Activated T-cell treated with anti-CD3 and anti-CD28 coated beads, Interleukin-2, amount 50 U/mL, for 72 hours (primary cell): ENCODE measurements at places on chromosomes 16 and 17.

GRCh38 chr16:83130039-83130438, 503.3 kb downstream of the CDH13 start:
- no peak for DNase-seq

GRCh38 chr16:4611337-4612021, 3.2 kb downstream of the UBALD1 start:
- DNase-seq, result no peak

DNA sequence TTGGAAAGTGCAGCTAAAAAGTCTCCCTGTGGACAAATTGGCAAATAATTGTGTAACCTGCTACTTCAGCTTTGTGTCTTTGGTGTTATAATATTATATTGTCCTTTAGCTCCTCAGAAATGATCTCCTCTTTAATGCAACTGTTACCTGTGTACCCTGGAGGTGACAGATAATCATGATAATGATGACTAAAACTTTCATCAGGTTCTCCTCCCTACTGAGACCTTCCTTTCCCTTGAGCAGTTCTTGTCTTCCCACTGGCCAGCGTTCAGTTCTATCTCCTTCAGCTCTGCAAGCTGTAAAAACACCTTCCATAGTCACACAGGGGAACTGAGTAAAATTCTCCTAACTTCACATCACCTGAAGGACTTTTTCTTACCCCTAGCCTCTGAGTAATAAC, 14.7 kb downstream of the KRT12 start:
- DNase-seq, result no peak

- peak; percentile 45 for DNase-seq
Observed at GRCh38 chr17:21288571-21289017, 4.1 kb downstream of the MAP2K3 start.

- no peak for DNase-seq
Observed at GRCh38 chr17:29918922-29919856, 10.8 kb downstream of the SSH2 start.

GRCh38 chr16:81720973-81721906, 57.9 kb upstream of the PLCG2 start:
- DNase-seq, result no peak

DNA sequence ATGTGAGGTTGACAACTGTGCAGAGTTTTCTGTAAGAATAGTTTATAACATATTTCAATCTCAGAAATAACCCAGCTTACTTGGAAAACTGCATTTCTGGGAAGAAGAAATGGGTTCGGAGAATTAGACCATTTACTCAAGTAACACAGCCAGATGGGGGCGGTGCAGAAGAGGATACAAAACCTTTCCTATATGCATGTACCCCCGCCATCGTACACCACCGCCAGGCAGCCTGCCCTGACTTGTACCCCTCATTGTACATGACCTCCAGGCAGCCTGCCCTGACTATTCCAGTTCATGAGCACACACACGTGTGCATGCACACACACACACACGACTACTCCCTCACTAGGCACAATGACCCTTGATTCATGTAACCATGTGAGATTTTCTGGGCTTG, 154.0 kb downstream of the C16orf78 start:
- DNase-seq, result no peak

- DNase-seq, result no peak
Observed at GRCh38 chr17:3688852-3689261, 7.1 kb downstream of the P2RX5 start.
